ENCODE measurements at places on chromosomes 5 and 9.
A peak's percentile ranks its signal among the peaks of the same experiment; 100 is the strongest.

DNA sequence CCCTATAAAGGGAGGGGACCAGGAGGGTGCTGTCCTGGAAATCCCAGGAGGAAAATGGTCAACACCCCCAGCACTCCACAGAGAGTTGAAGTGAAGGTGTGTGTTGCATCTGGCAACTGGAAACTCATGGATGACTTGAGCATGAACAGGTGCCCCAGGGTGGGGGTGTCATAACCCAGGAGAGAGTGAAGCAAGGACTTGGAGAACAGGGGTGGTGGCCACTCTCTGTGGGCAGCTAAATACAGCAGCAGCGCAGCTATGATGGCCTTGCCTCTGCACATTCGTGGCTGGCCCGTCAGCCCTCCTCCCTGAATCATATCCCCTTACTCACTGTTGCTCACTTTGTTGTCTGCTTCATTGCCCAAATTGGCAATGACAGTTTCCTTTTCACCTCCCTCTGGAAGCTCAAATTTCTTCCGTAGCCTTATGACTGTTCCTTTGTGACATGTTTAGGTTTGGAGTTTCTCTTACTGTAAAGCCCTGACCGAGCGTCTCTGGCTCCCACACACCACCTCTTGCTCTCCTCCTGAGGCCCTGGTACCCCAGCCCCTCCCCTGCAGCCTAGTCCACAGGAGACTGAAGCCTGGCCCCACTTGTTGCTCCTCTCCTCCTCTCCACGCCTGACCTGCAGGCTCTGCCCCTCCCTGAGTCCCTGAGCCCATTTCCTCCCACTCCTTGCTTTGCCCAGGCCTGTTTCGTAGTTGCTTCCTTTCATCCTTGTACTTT lies 185.8 kb downstream of the CD180 start:
- no peak for DNase-seq

GRCh38 chr5:89253666-89254352 lies 370.8 kb upstream of the MEF2C start:
- DNase-seq = no peak

GRCh38 chr5:110588286-110588980 lies 138.0 kb downstream of the TMEM232 start:
- DNase-seq = no peak

DNA sequence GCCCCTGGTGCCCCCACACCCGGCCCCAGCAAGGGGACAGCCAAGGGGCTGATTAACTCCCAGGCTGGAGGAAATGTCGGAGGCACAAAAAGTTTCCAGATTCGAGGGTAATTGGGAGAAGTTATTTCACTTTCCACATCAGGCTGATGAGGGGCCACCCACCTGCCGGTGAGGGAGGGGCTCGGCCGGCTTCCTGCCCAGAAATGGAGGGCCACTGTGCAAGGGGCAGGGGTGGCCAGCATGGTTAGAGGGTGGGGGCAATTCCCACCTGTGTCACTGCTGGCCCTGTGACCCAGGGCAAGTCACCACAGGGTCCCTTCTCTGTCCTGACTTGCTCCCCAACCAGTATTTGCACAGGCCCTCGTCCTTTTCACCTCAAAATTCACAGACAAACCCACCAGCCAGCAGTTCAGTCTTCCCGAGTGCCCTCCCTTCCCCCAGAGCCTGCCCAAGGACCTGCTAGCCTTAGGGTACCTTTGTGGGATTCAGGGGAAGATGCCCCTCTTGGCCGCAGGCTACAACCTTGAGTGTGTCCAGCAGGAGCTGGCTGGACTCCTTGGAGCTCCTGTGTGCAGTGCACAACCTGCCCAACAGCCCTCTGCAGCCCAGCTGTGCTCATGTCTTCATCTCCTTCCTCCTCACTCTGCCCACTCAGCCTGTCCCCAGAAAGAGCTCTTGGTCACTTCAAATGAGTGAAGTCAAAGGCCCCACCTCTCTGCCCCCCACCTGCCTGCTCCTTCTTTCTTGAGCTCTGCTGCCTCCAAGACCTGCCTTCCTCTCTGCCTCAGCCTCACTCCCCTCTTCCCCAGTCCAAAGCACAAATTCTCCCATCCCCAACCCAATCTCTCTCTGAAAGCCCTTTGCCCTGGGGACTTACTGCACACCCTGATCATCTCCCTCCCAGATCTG lies 130.5 kb downstream of the BARX1 start:
- DNase-seq = peak; percentile 25

DNA sequence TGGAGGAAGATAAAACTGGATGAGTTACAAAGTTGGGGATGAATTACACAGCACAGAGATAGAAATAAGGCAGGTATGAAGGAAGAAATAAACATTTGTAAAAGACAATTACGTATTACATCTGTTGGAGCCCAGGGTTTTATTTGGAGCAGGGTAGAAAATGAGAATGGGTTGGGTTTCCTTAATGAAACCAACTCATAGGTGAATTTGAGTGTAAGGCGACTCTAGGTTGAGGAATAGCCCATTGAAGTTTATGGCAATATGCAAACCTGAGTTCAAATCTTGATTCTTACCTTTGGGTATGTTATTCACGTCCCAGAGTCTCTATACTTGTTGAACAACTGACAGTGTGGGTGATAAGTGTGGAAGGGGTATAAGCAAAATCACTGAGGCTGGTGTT lies 422.3 kb upstream of the WWC1 start:
- DNase-seq = no peak

GRCh38 chr9:92292338-92293074 lies 991 bp downstream of the IARS1 start:
- no peak for DNase-seq

DNA sequence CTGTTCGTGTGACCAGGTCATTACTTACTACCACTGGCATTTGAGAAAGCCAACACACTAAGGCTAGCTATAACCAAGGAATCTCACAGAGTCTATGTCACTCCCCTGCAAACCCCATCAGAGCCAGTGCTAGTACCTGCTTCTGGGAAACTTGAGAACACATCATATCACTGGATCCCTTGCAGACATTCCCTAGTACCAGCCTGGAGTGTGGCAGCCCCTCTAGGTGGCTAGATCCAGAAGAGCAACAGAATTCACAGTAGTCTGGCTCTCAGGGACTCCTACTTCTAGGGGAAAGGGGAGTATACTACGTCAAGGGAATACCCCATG lies 73.8 kb upstream of the RUSC2 start:
- no peak for DNase-seq

- DNase-seq = no peak
Measured at GRCh38 chr5:146334074-146334533, 4.5 kb upstream of the POU4F3 start.

- no peak for DNase-seq
Measured at GRCh38 chr9:132670457-132671391, at the start of gene GTF3C4. GTF3C4 (plus strand) TSS chr9:132670464; CDS start chr9:132670599, 135 bp downstream.

DNA sequence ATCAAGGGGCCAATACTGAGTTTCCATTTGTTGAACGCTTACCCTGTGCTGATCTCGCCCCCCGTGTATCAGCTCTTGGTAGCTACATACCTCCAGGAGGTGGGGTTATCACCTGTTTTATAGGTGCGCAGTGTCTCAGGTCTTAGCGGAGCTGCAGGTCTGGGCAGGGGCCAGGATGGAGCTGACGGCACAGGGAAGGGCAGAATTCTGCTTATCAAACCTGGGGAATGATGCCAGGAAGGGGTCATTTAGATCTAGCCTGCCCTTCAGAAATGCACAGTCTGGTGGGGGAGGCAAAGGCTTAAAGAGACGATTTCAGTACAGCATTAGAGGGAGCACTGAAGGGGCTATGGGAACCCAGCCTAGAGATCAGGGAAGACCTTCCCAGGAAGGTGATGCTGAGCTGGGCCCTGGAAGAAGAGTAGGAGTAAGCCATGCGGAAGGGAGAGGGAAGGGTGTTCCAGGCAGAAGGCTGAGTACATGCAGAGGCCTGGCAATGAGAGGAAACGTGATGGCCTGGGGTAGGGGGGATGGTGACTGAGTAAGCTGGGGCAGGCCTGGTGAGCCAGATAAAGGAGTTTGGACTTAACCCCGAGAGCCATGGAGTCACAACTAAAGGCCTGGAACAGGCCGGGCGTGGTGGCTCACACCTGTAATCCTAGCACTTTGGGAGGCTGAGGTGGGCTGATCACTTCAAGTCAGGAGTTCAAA lies 31.5 kb downstream of the OLFML2A start:
- no peak for DNase-seq

- DNase-seq = no peak
Measured at GRCh38 chr5:54313311-54314270, 3.2 kb upstream of the ARL15 start.

DNA sequence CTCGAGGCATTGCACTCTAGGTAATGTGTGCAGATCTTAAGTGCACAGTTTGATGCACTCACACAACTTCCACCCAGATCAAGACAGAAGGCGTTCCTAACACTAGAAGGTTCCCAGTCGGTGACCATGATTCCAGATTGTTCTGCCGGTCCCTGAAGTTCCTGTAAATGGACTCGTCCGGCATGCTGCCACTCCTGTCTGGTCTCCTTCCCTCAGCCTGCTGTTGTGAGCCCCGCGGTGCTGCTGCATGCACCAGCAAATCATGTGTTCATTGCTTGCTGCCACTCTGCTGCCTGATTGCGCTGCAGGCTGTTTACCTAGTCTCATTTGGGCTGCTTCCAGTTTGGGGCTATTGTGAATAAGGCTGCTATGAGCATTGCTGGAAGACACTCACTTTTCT lies 11.5 kb downstream of the STKLD1 start:
- DNase-seq = no peak

- no peak for DNase-seq
Measured at GRCh38 chr5:33832404-33833236, 59.2 kb downstream of the ADAMTS12 start.

- no peak for DNase-seq
Measured at GRCh38 chr9:33239921-33240320, at the start of gene SPINK4. SPINK4 (plus strand) TSS chr9:33240167; CDS start chr9:33240209, 42 bp downstream.

GRCh38 chr9:125484350-125485282 lies 222.4 kb downstream of the MAPKAP1 start:
- DNase-seq = no peak

- DNase-seq = no peak
Measured at GRCh38 chr5:6705959-6706358, 7.3 kb upstream of the TENT4A start.

- no peak for DNase-seq
Measured at GRCh38 chr5:14928661-14929060, 57.1 kb upstream of the ANKH start.

GRCh38 chr5:109589986-109590385 lies 99.7 kb upstream of the MAN2A1 start:
- DNase-seq = no peak

- no peak for DNase-seq
Measured at GRCh38 chr9:103894184-103894583, 199.9 kb upstream of the SMC2 start.

GRCh38 chr5:148937239-148937638 lies 110.8 kb downstream of the ADRB2 start:
- no peak for DNase-seq

- no peak for DNase-seq
Measured at GRCh38 chr5:109191153-109191558, 218.6 kb downstream of the PJA2 start.

GRCh38 chr9:127520941-127521918 lies 69.9 kb downstream of the LRSAM1 start:
- no peak for DNase-seq

- DNase-seq = no peak
Measured at GRCh38 chr9:110334871-110335270, 2.8 kb downstream of the TXNDC8 start.

DNA sequence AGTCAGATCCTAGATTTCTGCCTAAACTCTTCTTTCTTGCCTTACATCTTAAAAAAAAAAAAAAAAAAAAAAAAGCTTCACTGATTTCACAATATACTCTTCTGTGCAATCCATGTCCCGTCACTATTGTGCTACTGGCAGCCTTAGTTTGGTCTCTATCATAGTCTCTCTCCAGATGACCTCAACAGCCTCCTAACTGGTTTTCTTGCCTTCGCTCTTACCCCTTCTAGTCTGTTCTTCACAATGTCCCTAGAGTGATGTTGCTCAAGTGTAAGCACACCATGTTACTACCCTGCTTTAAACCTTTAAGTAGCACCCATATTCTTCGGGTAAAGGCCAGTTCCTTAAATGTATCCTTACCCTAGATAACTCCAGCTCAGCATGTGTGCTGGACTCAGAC lies 25.8 kb downstream of the CD180 start:
- no peak for DNase-seq

DNA sequence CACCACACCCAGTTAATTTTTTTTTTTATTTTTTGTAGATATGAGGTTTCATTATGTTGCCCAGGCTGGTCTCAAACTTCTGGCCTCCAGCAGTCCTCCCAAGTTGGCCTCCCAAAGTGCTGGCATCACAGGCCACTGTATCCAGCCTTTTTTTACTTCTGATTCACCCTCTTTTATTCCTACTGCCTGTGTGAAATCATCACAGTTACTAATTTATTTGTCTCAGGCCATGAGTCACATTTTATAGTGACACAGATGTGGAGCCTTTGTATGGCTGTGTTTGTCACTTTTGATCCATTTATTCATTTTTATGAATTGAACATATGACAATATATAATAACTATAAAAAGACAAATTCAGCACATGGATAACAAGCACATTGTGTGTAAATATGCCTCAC lies 67.1 kb upstream of the SNX2 start:
- no peak for DNase-seq

DNA sequence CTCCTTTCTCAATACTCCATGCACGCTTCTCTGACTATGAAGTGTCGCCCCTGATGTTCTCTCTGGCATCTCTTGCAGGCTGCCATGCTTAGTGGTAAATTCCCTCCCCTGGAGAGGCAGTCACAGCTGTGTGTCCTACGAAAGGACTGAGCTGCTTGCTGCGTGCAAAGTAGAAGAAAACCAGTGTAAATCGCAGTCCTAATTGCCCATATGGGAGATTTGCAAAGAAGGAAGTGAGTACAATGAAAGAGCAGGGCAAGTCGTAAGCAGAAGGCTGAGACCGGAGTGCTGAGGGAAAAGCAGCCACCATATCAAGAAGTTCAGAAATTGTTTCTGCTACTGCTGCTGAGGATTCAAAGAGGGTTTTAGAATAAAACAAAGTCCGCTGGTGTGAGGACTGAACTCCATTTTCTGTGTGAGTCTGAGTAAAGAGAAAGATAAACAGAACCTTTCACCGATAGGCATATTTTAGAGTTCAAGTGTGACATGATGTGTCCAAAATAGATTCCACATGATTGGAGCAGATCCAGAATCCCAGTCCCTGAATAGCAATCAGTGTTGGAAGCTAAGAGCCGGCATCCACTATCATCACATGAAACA lies 507.8 kb upstream of the MPDZ start:
- DNase-seq = no peak

DNA sequence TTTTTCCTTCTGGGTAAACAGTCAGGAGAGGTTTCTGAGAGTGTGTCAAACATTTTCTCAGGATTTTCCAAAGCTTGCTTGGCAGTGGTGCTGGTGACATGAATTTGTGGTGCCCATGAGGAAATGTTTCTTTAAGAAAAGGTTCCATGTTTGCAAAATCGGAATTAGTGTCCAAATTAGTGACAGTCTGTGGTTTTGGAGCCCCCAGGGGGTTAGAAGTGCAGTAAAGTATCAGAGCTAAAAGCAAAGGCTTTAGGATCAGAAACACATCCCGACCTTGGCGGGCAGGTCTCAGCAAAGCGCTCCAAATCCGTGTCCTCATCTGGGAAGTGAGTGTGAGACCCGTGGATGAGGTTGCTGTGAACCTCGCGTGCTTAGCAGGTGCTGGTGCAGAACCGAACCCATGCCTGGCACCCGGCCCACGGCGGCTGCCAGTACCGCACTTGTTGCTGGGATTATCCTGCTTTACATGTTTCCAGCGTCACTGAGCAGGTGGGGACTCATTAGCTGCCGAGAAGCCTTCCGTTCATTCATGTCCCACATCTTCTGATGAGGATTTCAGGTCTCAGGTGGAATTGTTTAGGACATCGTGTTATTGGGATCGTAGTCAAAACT lies 70.8 kb upstream of the COL5A1 start:
- peak; percentile 10 for DNase-seq

- no peak for DNase-seq
Measured at GRCh38 chr5:127053049-127053448, 20.3 kb downstream of the C5orf63 start.

All from head of caudate nucleus (tissue), 42 donors.